ENCODE measurements at places on chromosomes 4 and X. TPM values are rescaled to one million over a fixed set of nuclear protein-coding genes. Genes with fewer than 3 reads are reported as not detected.

Gene OTC
- not detected for total RNA-seq

Gene SPANXA1
- total RNA-seq: not detected

Gene VCX2
- total RNA-seq: not detected

- DNase-seq: no peak
These were observed 78.3 kb upstream of the RASGEF1B start for GRCh38 chr4:81549984-81550383.

- DNase-seq: no peak
These were observed 19.6 kb downstream of the UVSSA start for GRCh38 chr4:1366371-1367229.

DNA sequence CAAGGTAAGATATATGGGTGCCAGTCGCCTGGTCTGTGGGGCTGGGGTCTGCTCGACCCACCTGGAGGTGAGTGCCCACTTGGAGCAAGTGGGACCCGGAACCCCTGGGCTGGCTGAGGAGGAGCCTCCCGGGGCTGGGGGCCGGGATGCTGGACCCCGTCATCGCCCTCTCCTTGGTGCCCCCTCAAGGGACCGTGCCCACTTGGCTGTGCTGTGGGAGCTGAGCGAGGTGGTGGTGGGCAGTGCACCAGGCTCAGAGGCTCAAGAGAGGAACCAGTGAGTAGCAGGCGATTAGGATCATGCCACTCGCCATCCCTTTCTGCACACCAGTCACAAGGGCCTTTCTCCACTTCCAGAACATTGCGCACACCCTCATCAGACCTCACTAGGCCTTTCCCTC is 203.8 kb upstream of the PSAPL1 start:
- DNase-seq: no peak

DNA sequence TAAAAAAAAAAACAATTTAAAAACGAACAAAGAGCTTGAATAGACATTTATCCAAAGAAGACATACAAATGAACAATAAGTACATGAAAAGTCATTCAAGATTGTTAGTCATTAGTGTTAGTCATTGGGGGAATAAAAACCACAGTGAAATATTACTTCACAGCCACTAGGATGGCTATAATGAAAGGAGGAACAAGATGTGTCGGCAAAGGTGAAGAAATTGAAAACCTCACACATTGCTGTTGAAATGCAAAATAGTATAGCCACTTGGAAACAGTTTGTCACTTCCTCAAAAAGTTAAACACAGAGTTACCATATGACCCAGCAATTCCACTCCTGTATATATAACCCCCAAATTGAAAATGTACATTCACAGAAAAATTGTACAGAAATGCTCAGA is 45.2 kb upstream of the SLC39A8 start:
- DNase-seq: no peak

Gene SSX2
- 0.23 TPM for total RNA-seq

- no peak for DNase-seq
These were observed 61.5 kb downstream of the EDNRA start for GRCh38 chr4:147542229-147542990.

DNA sequence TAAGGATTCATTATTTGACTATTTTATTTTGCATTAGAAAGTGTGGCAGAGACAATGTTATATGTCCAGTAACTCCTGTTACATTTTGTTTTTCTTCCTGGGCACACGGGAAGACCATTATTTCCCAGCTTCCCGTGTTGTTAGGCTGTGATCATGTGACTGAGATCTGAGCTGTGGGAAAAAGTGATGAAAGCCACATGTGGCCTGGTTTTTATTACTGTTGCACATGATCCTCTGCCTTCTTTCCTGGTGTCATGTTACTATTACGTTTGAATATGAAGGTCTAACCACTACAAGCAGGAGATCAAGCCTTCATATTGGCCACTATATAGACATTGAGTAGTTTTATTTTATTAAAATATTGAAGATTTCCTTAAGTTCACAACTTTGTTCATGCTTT is 28.2 kb upstream of the MID1 start:
- DNase-seq: no peak

GRCh38 chrX:21955403-21956189 is 15.1 kb downstream of the SMS start:
- no peak for DNase-seq

Gene CSAG1
- total RNA-seq: not detected
